ENCODE measurements at places on chromosomes 6 and 20.

GRCh38 chr6:56459030-56459805 lies 183.5 kb downstream of the DST start:
- DNase-seq: no peak

- no peak for DNase-seq
Measured at GRCh38 chr6:89081129-89081422, 525 bp downstream of the PNRC1 start.

- DNase-seq: no peak
Measured at GRCh38 chr6:110042670-110043296, 64.7 kb downstream of the GPR6 start.

DNA sequence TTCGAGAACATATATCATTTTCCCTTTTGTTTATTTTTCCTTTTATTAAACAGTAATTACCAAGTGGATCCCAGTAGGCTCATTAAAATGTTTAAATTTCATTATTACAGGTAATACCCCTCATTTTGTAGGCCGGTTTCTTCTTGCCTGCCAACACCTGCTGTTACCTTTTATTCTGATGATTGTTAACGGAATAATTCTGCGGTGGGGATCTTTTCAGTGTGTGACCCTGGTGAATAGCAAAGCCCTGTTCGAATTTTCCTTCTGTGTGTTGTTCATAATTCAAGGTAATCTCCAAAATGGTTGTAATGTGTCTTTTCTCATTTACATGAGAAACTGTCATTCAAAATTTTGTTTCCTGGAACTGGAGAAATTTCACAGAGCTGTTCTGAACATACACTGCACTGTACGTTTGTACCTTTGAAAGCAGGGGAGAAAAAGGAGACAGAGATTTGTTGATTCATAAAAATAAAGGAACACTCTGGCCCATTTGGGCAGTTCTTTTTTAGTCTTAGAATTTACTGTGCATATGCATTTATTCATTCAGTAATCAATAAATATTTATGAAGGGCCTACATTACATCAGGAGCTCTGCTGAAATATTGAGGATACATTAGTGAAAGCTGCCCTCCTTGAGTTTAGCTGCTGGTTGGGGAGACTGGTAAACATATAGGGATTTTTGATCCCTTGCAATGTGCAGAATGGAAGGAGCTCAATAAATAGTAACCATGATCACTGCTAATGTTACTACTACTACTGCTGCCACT lies 502.0 kb downstream of the QKI start:
- DNase-seq: no peak

GRCh38 chr20:49560646-49561045 lies 7.3 kb downstream of the PTGIS start:
- DNase-seq: no peak

GRCh38 chr6:119348748-119349360 lies 707 bp downstream of the MAN1A1 start:
- DNase-seq: peak; percentile 79

DNA sequence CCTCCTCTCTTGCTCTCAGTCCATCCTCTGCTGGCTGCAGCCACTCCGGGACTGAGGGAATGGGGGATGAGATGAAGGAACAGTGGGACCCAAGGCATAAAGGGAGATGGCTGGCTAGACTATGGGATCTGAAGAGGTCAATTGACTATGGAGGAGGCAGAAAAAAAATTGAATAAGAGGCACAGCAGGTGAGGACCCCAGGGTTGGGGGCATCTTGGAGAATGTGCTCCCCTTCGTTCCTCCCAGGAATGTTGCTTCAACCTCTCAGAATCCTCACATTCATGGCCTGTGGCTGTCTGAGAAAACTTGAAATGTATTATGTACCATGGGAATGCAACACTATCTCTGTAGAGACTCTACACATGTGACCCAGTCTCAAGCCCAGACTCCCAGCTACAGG lies 121.0 kb downstream of the SLC22A3 start:
- DNase-seq: no peak

GRCh38 chr6:157548635-157549467 lies 167.9 kb downstream of the ZDHHC14 start:
- DNase-seq: no peak

- no peak for DNase-seq
Measured at GRCh38 chr6:3484946-3485345, 28.1 kb upstream of the SLC22A23 start.

Data from retina (tissue), 1 donor.